ENCODE measurements at places on chromosomes 5 and 9.

DNA sequence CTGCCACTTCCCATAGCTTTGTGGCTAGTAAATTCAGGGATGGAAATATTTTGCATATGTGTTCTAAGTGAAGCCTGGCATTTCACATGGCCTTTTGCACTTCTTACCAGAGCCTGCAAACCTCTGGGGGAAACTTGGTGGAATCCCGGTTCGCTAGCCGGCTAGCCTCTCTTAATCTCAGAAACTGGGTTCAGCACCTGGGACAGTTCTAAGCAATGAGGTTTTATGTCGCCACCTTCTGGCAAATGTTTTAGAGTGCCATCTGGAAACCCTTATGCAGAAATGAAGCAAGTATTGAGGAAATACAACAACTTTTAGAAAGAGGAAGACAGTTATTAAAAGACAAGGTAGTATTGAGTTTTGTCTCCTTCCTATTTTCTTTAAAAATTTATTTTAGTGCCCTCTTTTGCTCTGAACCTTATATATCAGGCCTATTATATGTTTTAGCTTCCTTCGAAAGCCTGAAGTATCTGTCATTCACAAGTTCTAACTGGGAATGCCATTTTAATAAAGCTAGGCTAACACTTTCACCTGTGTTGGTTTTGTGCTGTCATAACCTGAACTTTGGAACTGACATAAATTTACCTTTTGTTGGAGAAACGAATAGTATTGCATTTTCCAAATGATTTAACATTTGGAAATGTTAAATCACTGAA is 963 bp upstream of the HTR1A start:
- no peak overlapping the region for H3K27ac ChIP-seq
- no peak overlapping the region for H3K4me3 ChIP-seq
- peaks cover 39% of the 10 kb centered on the region for H3K27me3 ChIP-seq
- no peaks in the 10 kb centered on the region for H3K4me1 ChIP-seq
- peak; percentile 30 for DNase-seq

DNA sequence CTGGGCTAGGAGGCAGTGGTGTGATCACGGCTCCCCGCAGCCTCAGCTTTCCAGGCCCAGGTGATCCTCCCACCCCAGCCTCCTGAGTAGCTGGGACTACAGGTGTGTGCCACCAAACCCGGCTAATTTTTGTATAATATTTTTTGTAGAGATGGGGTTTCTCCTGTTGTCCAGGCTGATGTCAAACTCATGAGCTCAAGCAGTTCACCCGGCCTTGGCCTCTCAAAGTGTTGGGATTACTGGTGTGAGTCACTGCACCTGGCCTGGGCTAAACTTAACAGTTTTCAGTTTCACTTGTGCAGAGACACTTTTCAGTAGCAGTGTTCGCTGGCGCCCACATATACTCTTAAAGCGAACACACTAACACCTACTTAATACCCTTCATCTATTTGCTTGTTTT is 205.6 kb upstream of the ZNF608 start:
- no peaks in the 10 kb centered on the region for H3K4me1 ChIP-seq
- no peaks in the 10 kb centered on the region for H3K36me3 ChIP-seq
- no peak for DNase-seq
- no peak overlapping the region for H3K27ac ChIP-seq
- no peaks in the 10 kb centered on the region for H3K27me3 ChIP-seq

DNA sequence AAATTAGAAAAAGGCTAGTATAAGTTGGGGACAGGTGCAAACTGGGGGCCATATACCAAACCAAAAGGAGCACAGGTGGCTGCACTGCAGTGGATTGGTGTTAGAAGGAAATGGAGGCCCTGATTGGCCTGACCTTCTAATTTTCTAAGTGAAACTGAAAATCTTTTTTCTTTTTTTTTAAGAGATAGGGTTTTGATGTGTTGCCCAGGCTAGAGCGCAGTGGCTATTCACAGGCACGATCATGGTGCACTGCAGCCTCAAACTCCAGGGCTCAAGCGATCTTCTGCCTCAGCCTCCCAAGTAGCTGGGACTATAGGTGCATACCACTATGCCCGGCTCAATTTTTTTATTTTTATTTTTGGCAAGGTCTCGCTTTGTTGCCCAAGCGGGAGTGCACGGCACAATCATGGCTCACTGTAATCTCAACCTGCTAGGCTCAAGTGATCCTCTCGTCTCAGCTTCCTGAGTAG is 9.8 kb upstream of the CCDC69 start:
- H3K4me3 ChIP-seq = no peak overlapping the region
- no peak for DNase-seq
- H3K27me3 ChIP-seq = no peaks in the 10 kb centered on the region
- H3K27ac ChIP-seq = no peak overlapping the region
- no peaks in the 10 kb centered on the region for H3K36me3 ChIP-seq

GRCh38 chr9:109179801-109180523 is 12.9 kb upstream of the FRRS1L start:
- no peak overlapping the region for H3K27ac ChIP-seq
- no peaks in the 10 kb centered on the region for H3K36me3 ChIP-seq
- no peak for DNase-seq
- H3K27me3 ChIP-seq = no peaks in the 10 kb centered on the region
- peaks cover 8% of the 10 kb centered on the region for H3K4me1 ChIP-seq

DNA sequence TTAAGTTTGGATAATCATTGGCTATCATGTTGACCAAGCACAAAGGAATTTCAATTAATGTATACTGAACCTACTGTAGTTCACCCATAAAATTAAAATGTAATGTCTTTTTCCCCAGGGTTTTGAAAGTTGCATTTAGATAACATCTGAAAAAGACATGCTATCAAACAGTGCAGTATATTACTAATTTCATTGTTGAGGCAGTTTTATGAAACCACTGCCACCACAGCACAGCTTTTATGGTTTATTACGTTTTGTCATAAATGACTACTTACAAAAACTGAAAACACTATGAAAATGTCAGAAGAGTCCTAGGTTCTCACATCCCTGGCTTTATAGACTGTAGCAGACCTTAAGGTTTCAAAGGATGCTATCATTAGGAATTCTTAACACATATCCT is 32.0 kb upstream of the HAPLN1 start:
- no peaks in the 10 kb centered on the region for H3K4me1 ChIP-seq
- no peak overlapping the region for H3K27ac ChIP-seq
- DNase-seq = no peak
- no peak overlapping the region for H3K4me3 ChIP-seq

DNA sequence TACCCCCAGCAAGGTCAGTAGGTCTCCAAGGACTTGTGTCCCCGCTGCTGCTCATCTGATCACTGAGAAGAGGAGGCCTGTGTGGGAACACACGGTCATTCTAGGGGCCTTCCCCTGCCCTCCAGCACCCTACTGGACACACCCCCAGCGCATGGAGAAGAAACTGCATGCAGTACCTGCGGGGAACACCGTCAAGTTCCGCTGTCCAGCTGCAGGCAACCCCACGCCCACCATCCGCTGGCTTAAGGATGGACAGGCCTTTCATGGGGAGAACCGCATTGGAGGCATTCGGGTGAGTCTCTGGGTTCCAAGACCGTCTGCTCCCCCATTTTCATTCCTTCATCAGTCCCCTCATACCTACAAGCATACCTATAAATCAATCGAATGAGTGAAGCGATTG is 4.1 kb downstream of the FGFR4 start:
- peaks cover 10% of the 10 kb centered on the region for H3K4me1 ChIP-seq
- no peak overlapping the region for H3K4me3 ChIP-seq
- H3K27ac ChIP-seq = no peak overlapping the region
- no peaks in the 10 kb centered on the region for H3K36me3 ChIP-seq

DNA sequence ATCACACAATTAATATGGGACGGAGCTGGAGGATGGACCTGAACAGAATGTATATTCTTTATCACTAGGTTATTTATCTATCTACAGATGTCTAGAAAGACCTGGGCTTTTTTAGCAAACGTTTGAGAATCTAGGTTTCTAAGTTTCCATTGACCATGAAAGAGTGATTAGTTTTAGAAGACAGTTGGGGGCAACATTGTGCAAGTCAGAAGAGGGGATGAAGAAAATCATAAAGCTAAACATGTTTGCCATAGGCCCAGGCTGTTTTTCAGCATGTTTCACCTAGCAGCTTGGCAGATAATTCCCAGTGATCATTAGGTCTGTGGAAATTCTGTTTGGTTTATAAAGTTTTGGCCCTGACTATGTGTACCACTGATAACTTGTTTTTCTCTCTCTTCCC is 44.1 kb upstream of the CDKN2B start:
- no peak overlapping the region for H3K27ac ChIP-seq
- H3K27me3 ChIP-seq = no peaks in the 10 kb centered on the region
- peaks cover 4% of the 10 kb centered on the region for H3K4me1 ChIP-seq
- no peak overlapping the region for H3K4me3 ChIP-seq
- no peak for DNase-seq
- H3K36me3 ChIP-seq = no peaks in the 10 kb centered on the region

- no peaks in the 10 kb centered on the region for H3K27me3 ChIP-seq
- H3K4me1 ChIP-seq = no peaks in the 10 kb centered on the region
- no peak overlapping the region for H3K27ac ChIP-seq
- DNase-seq = no peak
- H3K4me3 ChIP-seq = no peak overlapping the region
- H3K36me3 ChIP-seq = no peaks in the 10 kb centered on the region
Measured at GRCh38 chr9:71620746-71621145, 147.6 kb downstream of the CEMIP2 start.

DNA sequence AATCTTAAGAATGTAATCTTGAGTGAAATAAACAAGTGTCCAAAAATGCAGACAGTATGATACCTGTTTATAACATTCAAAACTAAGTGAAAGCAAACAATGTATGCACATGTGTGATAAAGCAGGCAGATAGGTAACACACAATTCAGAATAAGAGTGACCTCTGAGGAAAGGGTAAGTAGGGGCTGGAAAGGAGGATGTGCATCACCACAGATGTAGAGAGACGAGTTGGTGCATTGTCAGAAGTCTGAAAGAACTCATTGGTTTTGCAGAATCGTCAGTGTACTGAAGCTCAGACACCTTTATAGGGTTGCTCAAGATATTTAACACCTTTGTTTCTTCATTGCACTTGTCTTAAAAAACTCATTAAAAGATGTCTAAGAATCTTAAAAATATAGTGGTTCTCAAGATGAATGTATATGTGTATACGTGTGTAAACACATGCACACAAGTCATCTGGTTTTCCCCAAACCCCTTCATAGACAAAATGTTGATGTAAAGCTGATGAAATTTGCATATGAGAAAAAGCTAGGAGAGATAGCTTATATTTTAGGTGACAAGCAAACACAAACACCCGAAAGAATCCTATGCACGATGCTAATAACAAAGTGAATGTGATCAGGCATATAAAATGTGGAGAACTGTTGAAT is 197.6 kb upstream of the MEF2C start:
- no peak overlapping the region for H3K4me3 ChIP-seq
- no peaks in the 10 kb centered on the region for H3K27me3 ChIP-seq
- DNase-seq = no peak
- H3K4me1 ChIP-seq = no peaks in the 10 kb centered on the region
- H3K27ac ChIP-seq = no peak overlapping the region

DNA sequence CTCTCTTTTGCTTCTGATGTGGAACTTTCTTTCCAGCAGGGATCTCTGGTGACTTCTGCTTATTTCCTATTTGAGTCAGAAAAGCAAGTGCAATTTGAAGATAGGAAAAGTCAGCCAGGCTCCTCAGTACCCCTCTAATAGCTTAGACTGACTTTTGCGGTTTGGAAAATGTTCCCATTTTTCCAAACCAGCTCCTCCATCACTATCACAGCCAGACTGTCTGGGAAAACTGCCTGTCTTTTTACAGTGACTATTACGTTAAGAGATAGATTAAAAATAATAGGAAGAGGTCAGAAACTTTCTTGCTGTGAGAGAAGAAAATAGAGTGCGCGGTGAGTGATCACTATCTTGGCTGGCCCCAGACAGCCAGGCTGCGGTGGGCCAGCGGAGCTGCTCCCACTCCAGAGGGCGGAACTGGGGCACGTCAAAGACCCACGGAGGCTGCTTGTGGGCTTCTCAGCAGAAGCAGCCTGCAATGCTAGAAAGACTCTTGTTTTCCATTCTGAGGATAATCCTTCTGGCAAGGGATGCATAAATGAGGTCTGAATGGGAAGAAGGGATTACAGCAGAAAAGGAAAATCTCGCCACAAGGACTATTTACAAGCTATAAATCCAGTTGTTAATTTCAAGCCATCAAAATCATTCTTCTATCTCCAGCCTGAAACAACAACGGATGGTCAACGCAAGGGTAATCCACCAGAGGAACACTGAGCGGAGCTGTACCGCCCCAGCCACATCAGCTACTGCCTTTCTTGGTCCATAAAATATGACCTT is 151.0 kb upstream of the MSX2 start:
- H3K4me1 ChIP-seq = no peaks in the 10 kb centered on the region
- H3K36me3 ChIP-seq = no peaks in the 10 kb centered on the region
- H3K27me3 ChIP-seq = peaks cover 2% of the 10 kb centered on the region
- H3K27ac ChIP-seq = no peak overlapping the region
- no peak for DNase-seq

GRCh38 chr5:98309785-98310598 is 463.5 kb upstream of the RGMB start:
- H3K27me3 ChIP-seq = no peaks in the 10 kb centered on the region
- no peak for DNase-seq
- no peaks in the 10 kb centered on the region for H3K36me3 ChIP-seq
- no peaks in the 10 kb centered on the region for H3K4me1 ChIP-seq

DNA sequence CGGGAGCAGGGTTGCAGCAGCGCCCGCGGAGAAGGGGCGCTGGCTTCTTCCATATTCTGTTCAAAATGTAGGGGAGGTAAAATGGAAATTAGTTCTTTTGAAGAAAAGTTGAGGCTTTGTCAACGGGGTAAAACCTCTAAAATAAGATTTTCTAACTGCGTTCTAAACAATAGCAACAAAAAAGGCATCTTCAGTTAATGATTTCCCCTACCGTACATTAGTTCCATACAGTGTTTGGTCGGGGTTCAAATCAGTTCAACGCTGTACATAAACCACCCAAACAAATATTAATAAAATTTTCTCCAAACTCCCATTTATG is 343 bp upstream of the FANCC start:
- H3K27ac ChIP-seq = peak overlapping the region; percentile 93
- H3K4me3 ChIP-seq = peak overlapping the region; percentile 97
- peaks cover 4% of the 10 kb centered on the region for H3K27me3 ChIP-seq
- no peak for DNase-seq

Measured in thymus (tissue), 14 donors.